ENCODE measurements at places on chromosomes 4 and X. TPM values are rescaled to one million over a fixed set of nuclear protein-coding genes. Genes with fewer than 3 reads are reported as not detected.

Gene MAGEB1
- total RNA-seq, result 30.3 TPM

Gene AFF2
- total RNA-seq, result 0.06 TPM

Gene RIBC1
- 0.27 TPM for total RNA-seq

Gene PNMA6F
- total RNA-seq, result not detected

Gene UGT2B15
- total RNA-seq, result not detected

Gene DIPK2B
- total RNA-seq, result not detected

Gene BEX1
- 37.9 TPM for total RNA-seq

Gene GUCY1B1
- total RNA-seq, result 3.1 TPM

Gene HSD17B13
- not detected for total RNA-seq

Gene C4orf46
- total RNA-seq, result 10.6 TPM

Gene EREG
- 0.54 TPM for total RNA-seq

Gene UCP1
- total RNA-seq, result 0.34 TPM

Gene OTC
- not detected for total RNA-seq

Gene L1CAM
- 7.4 TPM for total RNA-seq

Gene MGAT4D
- total RNA-seq, result not detected

Gene PGAM4
- not detected for total RNA-seq

Gene SMIM10L2A
- total RNA-seq, result 0.17 TPM

Gene SPATA4
- total RNA-seq, result not detected

Gene CCDC160
- not detected for total RNA-seq

Gene TCEAL7
- 6.5 TPM for total RNA-seq

Gene ADRA2C
- total RNA-seq, result 1.1 TPM

Gene SPANXA1
- total RNA-seq, result not detected

Data from Daoy (cell line).